ENCODE measurements at places on chromosomes 12 and 14.

GRCh38 chr12:40208707-40209446 is 15.9 kb upstream of the LRRK2 start:
- no peak for DNase-seq

DNA sequence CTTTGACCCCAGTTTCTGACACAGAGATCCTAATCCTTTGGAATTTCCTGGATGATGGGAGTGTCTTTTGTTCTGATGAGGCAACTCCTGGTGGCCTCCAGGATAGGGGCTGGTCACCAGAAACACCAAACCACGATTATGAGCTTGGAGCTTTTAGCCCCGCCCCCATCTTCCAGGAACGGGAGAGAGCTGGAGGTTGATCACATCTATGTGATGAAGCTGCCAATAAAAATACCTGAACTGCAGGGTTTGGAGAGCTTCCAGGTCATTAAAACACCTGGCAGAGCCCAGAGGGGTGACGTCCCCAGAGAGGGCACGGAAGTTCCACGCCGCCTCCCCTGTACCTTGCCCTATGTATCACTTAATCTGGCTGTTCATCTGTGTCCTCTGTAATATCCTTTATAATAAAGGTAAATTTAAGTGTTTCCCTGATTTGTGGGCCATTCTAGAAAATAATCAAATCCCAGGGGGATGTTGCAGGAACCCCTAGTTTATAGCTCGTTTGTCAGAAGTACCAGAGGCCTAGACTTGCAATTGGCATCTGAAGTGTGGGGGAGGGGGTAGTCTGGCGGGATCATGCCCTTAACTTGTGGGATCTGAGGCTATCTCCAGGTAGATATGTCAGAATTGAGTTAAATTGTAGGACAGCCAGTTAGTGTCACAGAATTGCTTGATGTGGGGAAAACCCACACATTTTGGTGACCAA is 21.2 kb downstream of the APPL2 start:
- DNase-seq: no peak

- DNase-seq: no peak
Observed at GRCh38 chr12:5796171-5796958, 148.7 kb downstream of the ANO2 start.

- DNase-seq: no peak
Observed at GRCh38 chr14:65465584-65465983, 53.1 kb downstream of the FUT8 start.

DNA sequence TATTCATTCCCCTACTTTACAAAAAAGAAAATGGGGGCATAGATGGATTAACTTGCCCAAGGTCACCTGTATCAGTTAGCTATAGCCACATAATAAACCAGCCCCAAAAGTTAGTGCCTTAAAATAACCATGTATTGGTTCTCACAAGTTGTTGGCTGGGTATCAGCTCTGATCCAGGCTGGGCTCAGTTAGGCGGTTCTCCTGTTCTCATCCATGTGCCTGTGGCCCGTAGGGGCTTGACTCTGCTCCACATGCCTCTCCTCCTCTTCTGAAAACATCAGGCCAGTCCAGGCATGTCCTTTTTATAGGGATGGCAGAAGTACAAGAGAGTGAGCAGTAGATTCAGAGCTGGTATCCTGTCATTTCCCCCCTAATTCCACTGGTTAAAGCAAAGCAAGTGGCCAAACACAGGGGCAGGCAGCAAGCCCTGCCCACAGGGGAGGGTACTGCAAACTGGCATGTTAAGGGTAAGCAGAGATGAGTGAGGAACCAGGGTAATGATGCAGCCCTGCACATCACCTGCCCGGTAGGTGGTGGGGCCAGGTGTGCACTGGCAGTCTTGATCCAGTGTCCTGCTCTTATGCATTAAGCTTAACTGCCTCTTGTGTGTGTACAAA is 47.9 kb upstream of the TUNAR start:
- no peak for DNase-seq

DNA sequence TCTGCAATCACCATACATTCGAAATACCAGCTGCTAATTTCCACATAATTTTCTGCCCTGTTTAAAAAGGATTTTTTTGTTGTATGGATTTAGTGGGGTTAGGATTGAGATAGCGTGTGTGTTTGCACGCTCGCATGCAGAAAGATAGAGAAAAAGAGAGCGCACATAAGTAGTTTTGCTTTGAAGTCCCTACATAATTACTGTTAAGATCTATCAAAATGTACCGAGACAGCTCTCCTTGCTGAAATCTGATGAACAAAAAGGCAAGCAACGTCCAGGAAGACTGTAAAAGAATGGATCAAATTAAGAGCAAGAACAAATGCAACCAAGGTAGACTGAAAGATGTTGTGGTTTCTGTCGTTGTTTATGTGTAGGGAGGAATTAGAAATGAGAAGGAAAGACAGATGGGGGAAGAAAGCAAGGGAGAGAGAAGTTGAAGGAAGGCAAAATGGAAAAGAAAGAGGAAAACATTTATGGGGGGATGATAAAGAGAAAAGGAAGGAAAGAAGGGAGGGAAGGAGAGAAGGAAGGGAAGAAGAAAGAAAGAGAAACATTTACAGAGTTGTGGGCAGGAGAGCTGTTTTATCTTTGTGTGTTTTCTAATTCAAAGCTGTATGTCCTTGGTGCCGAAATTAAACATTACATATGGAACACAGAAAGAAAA is 522.3 kb downstream of the MED13L start:
- no peak for DNase-seq

DNA sequence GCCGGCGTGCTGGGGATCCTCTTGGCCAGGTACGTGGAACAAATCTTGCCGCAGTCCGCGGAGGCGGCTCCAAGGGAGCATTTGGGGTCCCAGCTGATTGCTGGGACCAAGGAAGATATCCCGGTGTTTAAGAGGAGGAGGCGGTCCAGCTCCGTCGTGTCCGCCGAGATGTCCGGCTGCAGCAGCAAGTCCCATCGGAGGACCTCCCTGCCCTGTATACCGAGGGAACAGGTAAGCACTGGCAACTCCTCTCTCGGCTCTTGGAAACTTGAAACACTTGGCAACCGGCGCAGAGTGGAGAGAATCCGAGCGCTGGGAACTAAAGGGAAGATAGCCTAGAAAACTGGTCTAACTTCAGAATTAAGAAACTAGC is 1.7 kb downstream of the PDE3A start:
- no peak for DNase-seq

All from HCT116 (cell line).